PC-9 (cell line): ENCODE measurements at places on chromosomes 1 and 21. TPM values are rescaled to one million over a fixed set of nuclear protein-coding genes. Genes with fewer than 3 reads are reported as not detected.

The ADPRS gene
- total RNA-seq: 30.0 and 43.1 TPM in 2 replicates

The MAST2 gene
- 58.8 and 69.3 TPM in 2 replicates for total RNA-seq

The CACNA1E gene
- total RNA-seq: 0.05 TPM in 1 of 2 replicates, not detected in the other

The PMVK gene
- 27.1 and 38.2 TPM in 2 replicates for total RNA-seq

The NBPF10 gene
- 5.0 and 5.7 TPM in 2 replicates for total RNA-seq

The EXTL1 gene
- total RNA-seq: 0.13 and 0.63 TPM in 2 replicates

GRCh38 chr21:44911384-44912157 is 9.1 kb downstream of the ITGB2 start:
- no peak overlapping the region for H3K4me3 ChIP-seq
- peak overlapping the region; percentile 74 for H3K27ac ChIP-seq

GRCh38 chr1:234776256-234776875 is 166.4 kb upstream of the IRF2BP2 start:
- no peaks in the 10 kb centered on the region for H3K36me3 ChIP-seq
- H3K27ac ChIP-seq: no peak overlapping the region
- H3K4me3 ChIP-seq: no peak overlapping the region
- H3K27me3 ChIP-seq: no peaks in the 10 kb centered on the region
- H3K4me1 ChIP-seq: peaks cover 14% of the 10 kb centered on the region
- DNase-seq: no peak

DNA sequence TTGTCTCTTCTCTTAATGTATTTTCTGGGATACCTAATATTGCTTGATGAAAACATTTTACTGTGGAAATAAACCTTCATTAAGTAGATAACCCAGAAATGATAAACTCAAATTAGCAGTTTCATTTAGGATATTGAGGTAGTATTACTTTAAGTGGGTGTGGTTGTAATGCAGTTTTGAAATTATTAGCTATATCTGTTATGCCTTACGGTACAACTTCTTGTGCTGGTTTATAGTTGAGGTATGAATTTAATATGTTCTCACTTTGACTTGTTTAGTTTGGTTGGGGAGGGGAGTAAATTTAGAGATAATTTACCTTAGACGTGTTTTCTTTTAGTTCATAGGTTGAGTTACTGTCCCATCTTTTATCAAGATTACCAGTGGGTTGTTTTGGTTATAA is 111.0 kb downstream of the POU2F1 start:
- H3K27ac ChIP-seq: no peak overlapping the region
- H3K4me3 ChIP-seq: no peak overlapping the region
- peaks cover 15% of the 10 kb centered on the region for H3K4me1 ChIP-seq
- no peaks in the 10 kb centered on the region for H3K36me3 ChIP-seq
- no peaks in the 10 kb centered on the region for H3K27me3 ChIP-seq

GRCh38 chr1:183215076-183215720 is 29.1 kb downstream of the LAMC2 start:
- no peak for DNase-seq
- no peak overlapping the region for H3K4me3 ChIP-seq
- H3K36me3 ChIP-seq: peaks cover 14% of the 10 kb centered on the region; the same call in 1 of the 2 replicates
- H3K27me3 ChIP-seq: no peaks in the 10 kb centered on the region
- H3K27ac ChIP-seq: no peak overlapping the region

DNA sequence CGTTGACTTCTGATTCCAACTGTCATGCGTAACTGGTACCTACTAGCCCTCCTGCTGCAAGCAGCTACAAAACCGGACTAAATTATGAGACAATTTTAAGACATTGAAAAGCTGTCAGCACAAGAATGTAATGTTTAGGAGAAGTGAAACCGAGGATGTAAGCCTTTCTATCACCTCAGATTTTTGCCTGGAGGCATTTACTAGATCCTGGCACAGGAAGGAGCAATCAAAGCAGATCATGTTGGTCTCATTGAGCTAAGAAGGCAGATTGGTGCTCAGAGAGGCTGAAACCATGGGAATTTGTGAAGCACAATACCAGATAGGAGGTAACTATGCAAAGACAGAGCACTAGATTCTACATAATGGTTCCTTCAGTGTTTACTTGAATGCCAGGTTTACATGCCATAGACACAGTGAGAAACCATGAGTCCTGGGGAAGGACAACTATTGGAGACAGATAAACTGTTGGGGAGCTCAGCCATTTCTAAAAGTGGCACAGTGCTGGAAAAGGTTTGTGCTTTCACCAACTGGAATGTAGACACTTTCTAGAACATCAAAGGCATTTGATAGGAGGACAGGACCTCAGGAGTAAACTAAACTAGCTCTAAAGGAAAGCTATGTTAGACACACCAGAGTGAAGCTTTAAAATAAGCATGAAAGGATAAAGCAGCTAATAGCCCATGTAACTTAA is 179.4 kb downstream of the LYPLAL1 start:
- H3K27ac ChIP-seq: no peak overlapping the region
- no peaks in the 10 kb centered on the region for H3K4me1 ChIP-seq
- H3K27me3 ChIP-seq: no peaks in the 10 kb centered on the region
- DNase-seq: no peak

DNA sequence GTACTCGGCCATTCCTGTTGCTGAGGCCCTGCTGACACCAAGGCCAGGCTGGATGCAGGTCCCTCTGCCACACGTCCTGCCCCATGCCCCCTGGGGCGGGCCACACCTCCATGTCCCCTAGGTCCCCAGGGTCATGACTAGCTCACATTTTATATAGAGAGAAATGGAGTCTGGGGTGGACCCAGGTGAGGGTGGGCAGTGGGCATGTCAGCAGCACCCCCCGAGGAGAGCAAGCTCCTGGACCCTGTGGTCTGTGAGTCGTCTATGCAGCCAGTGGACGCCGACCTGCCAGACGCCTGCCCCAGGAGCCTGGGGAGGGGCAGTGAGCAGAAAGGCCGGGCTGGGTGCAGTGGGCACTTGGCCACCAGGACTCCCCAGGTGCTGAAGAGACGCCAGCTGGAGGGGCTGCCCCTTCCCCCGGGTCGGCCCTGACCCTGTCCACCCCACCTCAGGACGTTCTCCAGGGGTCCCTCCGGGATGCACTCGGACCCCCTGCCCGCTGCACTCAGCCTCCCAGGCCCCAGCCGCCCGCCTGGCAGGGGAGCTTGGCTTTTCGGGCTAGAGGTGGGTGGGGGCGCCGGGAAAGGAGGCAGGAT is 15.9 kb downstream of the SAMD11 start:
- H3K4me1 ChIP-seq: peaks cover 37% of the 10 kb centered on the region
- DNase-seq: no peak
- no peak overlapping the region for H3K4me3 ChIP-seq
- no peak overlapping the region for H3K27ac ChIP-seq
- peaks cover 46% of the 10 kb centered on the region for H3K27me3 ChIP-seq

GRCh38 chr1:51622455-51622913 is 5.6 kb downstream of the OSBPL9 start:
- peak; percentile 98 for DNase-seq
- H3K27ac ChIP-seq: peak overlapping the region; percentile 96
- peaks cover 15% of the 10 kb centered on the region for H3K36me3 ChIP-seq
- peaks cover 63% of the 10 kb centered on the region for H3K4me1 ChIP-seq
- peak overlapping the region; percentile 33; the same call in 1 of the 2 replicates for H3K4me3 ChIP-seq

DNA sequence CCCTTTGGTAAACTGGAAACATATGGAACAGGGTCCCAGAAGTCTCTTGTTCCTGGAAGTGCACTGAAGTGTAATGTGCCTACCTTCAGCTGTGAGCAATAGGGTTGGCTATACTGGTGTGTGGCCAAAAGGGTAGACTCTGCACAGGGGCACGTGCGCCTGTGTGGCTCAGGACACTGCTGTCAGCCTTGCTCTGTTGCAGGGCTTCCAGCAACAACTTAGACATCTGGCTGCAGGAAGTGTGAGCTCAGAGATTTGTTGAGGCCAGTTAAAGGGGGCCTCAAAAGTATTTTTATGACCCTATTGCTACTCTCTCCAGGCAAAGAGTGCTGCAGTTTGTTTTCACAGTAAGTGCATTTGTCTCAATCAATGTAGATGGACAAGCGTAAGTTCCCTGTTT is 7.5 kb downstream of the CTPS1 start:
- H3K27ac ChIP-seq: no peak overlapping the region
- no peak overlapping the region for H3K4me3 ChIP-seq
- H3K4me1 ChIP-seq: peaks cover 2% of the 10 kb centered on the region; the same call in 1 of the 2 replicates
- no peak for DNase-seq

GRCh38 chr1:225996946-225997545 is 2.1 kb downstream of the SDE2 start:
- peaks cover 27% of the 10 kb centered on the region for H3K4me1 ChIP-seq
- H3K27ac ChIP-seq: no peak overlapping the region
